ENCODE measurements at places on chromosomes 13 and 19. TPM values are rescaled to one million over a fixed set of nuclear protein-coding genes. Genes with fewer than 3 reads are reported as not detected.

FAM216B gene
- not detected for total RNA-seq

URAD gene
- not detected for total RNA-seq

TMEM272 gene
- total RNA-seq: not detected

PABPC3 gene
- total RNA-seq: under 0.01 TPM

LGALS14 gene
- total RNA-seq: not detected

MISP3 gene
- total RNA-seq: 0.34 TPM

KLK11 gene
- 0.17 TPM for total RNA-seq

GJB6 gene
- total RNA-seq: not detected

TMEM255B gene
- total RNA-seq: 0.63 TPM

TTYH1 gene
- under 0.01 TPM for total RNA-seq

GJA3 gene
- total RNA-seq: 21.3 TPM

ZNF442 gene
- total RNA-seq: 3.8 TPM

PRKD2 gene
- 14.5 TPM for total RNA-seq

OLFM2 gene
- 2.8 TPM for total RNA-seq

ELSPBP1 gene
- not detected for total RNA-seq

SIGLEC11 gene
- total RNA-seq: not detected

RNF17 gene
- not detected for total RNA-seq

CCNE1 gene
- total RNA-seq: 3.8 TPM

LRCH1 gene
- total RNA-seq: 5.8 TPM

S1PR4 gene
- not detected for total RNA-seq

ZIC5 gene
- total RNA-seq: under 0.01 TPM

ZNF625 gene
- total RNA-seq: 6.7 TPM

ZNF729 gene
- total RNA-seq: not detected

CSNK1A1L gene
- total RNA-seq: not detected

SAFB2 gene
- total RNA-seq: 31.1 TPM

PMIS2 gene
- total RNA-seq: not detected

ZNF486 gene
- 2.7 TPM for total RNA-seq

LRRC4B gene
- under 0.01 TPM for total RNA-seq

ZNF85 gene
- total RNA-seq: 4.3 TPM

ZNF560 gene
- total RNA-seq: 1.2 TPM

APLP1 gene
- 11.0 TPM for total RNA-seq

NALCN gene
- total RNA-seq: 0.95 TPM

ZNF709 gene
- 3.2 TPM for total RNA-seq

ZNF264 gene
- total RNA-seq: 35.2 TPM

ATP4A gene
- total RNA-seq: not detected

ZNF665 gene
- total RNA-seq: 5.4 TPM

MIR17HG gene
- total RNA-seq: 3.3 TPM

WDR88 gene
- total RNA-seq: 0.17 TPM

SEMA6B gene
- 0.32 TPM for total RNA-seq

CD33 gene
- not detected for total RNA-seq

ZSCAN1 gene
- not detected for total RNA-seq

PLIN4 gene
- total RNA-seq: 0.43 TPM

SOX1 gene
- not detected for total RNA-seq

INAFM1 gene
- 1.9 TPM for total RNA-seq

YJEFN3 gene
- 0.17 TPM for total RNA-seq

SBK3 gene
- total RNA-seq: 0.16 TPM

HSD17B14 gene
- 5.5 TPM for total RNA-seq

CLEC17A gene
- total RNA-seq: 0.09 TPM

ADGRE3 gene
- total RNA-seq: not detected

SYNGR4 gene
- not detected for total RNA-seq

MAB21L1 gene
- 3.0 TPM for total RNA-seq
